ENCODE measurements at places on chromosomes 16 and 17.
A peak's percentile ranks its signal among the peaks of the same experiment; 100 is the strongest.

DNA sequence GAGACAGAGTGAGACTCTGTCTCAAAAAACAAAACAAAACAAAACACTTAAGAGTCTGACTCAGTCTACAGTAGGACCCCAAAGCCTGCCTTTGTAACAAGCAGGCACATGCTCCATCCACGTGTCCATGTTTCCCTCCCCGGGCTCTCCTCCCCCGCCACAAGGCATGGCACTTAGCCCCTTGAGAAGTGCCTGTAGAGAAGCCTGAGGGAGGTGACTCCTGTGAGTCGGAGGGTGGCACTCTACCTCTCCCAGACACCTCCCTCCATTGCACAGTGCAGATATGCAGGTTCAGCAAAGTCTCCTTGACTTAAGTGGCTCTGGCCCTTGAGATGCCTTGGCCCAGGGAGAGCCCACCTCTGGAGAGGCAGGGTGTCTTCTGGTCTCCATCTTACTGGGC is 6.8 kb downstream of the FHOD1 start:
- DNase-seq, result no peak

GRCh38 chr16:67917852-67918236 is 13.8 kb downstream of the CTRL start:
- DNase-seq, result peak; percentile 62

DNA sequence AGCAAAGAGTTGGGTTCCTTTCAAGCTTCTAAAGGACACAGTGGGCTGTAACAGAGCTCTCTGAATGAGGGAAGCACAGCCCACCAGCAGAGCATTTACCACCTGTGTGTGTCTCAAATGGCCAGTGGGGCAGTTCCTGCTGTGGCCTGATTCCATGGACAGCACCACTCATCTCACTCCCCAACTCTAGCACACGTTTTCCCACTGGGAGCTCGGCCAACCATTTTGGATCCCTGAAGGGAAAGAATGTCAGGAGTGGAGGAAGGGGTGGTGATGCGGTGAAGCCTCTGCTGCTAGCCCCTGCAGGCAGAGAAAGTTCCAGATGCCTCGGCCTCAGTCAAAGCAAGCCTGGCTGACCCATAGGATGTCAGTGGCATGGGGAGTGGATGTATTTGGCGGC is 86.6 kb downstream of the PLXDC1 start:
- no peak for DNase-seq

GRCh38 chr16:27728691-27729090 is 178.7 kb downstream of the KATNIP start:
- no peak for DNase-seq

Measured in activated CD4-positive, alpha-beta T cell treated with anti-CD3 and anti-CD28 coated beads, Interleukin-2, amount 50 U/mL, for 48 hours (primary cell).